ENCODE measurements at places on chromosomes 3 and 15.

- no peak for DNase-seq
Observed at GRCh38 chr15:67184208-67184925, 70.1 kb downstream of the AAGAB start.

DNA sequence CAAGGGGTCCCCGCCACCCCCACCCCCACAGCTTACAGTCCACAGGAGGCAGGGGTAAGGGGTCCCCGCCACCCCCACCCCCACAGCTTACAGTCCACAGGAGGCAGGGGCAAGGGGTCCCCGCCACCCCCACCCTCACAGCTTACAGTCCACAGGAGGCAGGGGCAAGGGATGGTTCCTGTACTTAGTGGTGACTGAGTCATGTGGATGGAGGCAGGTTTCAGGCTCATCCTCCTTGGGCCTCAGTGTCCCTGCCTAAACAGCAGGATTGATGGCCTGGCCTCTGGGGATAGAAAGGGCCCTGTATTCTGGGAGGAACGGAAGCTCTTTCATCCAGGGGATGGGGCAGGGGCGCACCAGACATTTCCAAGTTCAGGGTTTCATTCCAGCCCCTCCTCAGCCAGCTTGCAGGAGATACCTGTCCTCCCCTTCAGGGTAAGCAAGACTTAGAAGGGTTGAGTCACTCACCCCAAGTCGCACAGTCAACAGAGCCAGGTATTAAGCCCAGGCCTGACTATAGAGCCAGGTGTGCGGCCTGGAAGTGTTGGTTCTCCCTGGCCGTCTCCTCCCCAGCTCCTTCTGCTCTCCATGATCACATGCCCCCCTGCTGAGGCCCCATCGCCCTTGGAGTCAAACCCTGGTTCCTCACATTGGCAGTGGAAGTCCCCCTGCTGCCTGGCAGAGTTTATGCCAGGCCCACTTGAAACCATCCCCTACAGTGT lies 12.5 kb downstream of the CSK start:
- no peak for DNase-seq

DNA sequence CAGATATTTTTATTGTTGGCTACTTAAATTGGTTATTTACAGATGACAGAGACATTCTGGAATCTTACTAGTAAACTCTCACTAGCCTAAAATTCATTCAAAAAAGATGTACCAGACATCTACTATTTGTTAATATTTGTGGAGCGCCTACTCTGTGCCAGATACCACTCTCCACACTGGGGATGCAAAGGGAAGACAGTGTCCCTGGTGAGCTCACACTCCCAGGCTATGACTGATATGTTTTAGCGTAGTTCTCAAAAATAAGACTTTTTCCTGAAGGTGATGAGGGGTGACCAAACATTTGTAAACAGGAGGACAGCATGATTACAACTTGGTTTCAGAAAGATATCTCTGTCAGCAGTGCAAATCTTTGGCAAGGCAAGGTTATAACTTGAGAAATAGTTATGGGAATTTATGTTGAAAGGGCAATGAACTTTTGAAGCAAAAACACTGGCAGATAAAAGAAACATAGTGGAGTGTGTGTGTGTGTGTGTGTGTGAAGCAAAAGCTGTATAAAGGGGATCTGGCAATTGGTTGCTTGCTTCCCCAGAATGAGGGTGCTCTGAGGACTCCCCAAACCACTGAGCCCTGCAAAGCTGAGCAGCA lies 51.2 kb downstream of the HACD2 start:
- DNase-seq: no peak

GRCh38 chr3:11803977-11804892 lies 42.5 kb downstream of the TAMM41 start:
- peak; percentile 46 for DNase-seq

DNA sequence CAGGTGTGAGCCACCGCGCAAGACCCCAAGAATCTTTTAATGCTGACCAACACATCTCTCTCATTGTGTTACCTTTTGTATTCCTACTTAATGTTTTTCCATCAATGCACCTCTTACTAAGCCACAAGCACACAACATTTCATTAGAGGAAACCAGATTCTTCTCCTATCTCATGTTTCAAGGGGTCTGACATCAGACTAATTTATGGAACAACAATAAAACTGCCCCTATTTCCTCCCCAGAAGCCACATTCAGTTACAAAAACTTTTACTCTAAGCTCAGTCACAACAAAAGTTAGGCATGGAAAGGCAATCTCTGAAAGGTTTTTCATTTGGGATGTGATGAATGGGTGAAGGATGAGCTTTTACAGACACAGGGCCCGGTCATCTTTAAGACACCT lies 251.8 kb downstream of the MAGI1 start:
- DNase-seq: no peak

DNA sequence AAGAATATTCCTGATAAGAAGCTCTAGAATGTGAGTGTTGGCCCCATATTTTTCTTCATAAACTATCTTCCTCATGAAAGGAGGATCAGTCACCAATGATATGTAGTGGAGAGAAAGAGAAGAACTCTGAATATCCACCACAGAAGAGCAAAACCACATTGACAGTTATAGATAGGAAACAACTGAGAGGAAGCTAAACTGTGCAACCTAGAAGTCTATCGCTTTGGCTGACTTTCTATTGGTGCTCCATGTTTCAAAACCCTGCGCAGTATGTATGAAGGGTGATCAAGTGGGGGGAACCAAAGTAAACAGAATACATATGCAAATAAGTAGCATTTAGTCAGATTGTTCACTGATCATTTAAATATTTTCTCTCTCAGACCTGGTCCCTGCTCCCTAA lies 41.0 kb upstream of the ZNF280D start:
- DNase-seq: no peak

DNA sequence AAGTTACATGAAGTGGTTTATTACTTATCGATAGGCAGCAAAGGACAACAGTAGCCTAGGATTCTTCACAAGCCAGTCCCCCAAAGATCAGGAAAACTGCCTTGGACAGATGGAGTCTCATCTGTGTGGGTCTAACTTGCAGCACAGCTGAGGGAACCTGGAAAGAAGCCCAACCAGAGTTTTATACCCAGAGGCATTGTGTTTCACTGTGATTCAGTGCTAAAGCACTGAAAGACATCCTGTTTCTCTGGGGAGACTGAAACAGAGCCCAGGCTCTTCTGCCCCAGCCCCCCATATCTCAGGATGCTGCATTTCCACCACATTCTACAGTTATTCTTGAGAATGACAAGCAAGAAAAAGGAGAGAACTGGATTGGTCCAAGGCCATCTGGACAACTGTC lies 48.2 kb upstream of the PYDC2 start:
- DNase-seq: no peak

DNA sequence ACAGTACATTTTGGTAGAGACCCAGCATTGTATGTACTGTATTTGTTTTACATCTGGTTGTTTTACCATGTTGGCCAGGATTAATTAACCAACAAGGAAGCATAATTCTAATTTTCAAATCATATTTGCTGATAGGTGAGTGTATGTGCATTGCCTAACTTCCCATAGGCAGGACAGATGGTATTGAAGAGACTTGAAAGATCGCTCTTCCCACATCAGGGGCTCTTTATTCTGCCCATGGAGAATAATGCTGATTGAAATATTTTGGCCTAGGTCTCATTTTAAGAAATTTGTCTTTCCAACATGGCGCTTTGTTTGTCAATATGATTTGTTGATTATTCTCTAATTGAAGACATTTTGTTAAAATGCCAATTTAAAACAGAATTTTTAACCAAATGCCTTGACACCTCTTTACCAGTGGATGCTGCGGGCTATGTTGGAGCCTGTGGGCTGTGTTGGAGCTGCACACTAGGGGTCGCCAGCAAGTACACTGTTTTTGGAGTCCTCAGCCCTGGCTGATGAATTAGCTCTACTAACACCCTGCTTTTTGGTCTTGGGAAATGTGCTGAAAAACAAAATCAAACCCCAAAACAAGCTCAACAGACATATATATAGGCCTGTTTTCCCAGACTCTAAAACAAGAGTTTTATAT lies 5.3 kb downstream of the P2RY12 start:
- peak; percentile 33 for DNase-seq

DNA sequence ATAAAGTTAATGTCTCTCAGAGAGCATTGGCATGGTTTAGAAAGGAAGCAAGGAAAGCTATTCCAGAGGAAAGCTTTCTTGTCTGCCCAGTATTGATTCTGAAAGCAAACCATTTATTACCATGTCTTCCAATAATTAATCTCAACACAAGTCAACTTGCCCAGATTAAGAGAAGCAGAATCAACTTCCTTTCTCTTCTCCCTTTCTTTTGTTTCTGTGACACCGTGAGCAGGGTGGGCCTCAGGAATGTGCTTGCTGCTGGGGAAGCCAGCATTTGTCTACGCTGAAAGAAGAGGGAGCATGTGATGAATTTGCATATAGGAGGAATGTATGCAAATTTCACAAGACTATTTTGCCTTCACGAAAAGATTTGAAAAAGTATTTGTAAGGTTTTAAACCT lies 368.6 kb upstream of the ROPN1 start:
- DNase-seq: no peak

- DNase-seq: peak; percentile 67
Observed at GRCh38 chr3:52245322-52246263, at the start of gene PPM1M. Gene PPM1M, plus strand, starts transcription at chr3:52245759. Its CDS starts 66 bp downstream, at chr3:52245825.

GRCh38 chr15:77710637-77711036 lies 77.9 kb upstream of the LINGO1 start:
- no peak for DNase-seq

All from inflammatory macrophage (primary cell).